Stimulated activated CD8-positive, alpha-beta memory T cell treated with anti-CD3 and anti-CD28 coated beads, Interleukin-12 subunit alpha, Interleukin-12 subunit beta, amount 100 ng/mL, for 1 hour (primary cell): ENCODE measurements at places on chromosomes 1 and 21.

GRCh38 chr1:204945565-204945977, 74.9 kb downstream of the NFASC start:
- DNase-seq: no peak

- DNase-seq: no peak
Measured at GRCh38 chr1:218665221-218665620, 320.1 kb downstream of the TGFB2 start.

- no peak for DNase-seq
Measured at GRCh38 chr1:63049135-63049534, 265.2 kb downstream of the ATG4C start.

- DNase-seq: no peak
Measured at GRCh38 chr1:97674517-97674916, 246.3 kb downstream of the DPYD start.

- DNase-seq: no peak
Measured at GRCh38 chr1:226688056-226688748, 50.9 kb downstream of the ITPKB start.

- no peak for DNase-seq
Measured at GRCh38 chr1:201455098-201455497, 13.9 kb downstream of the PHLDA3 start.

DNA sequence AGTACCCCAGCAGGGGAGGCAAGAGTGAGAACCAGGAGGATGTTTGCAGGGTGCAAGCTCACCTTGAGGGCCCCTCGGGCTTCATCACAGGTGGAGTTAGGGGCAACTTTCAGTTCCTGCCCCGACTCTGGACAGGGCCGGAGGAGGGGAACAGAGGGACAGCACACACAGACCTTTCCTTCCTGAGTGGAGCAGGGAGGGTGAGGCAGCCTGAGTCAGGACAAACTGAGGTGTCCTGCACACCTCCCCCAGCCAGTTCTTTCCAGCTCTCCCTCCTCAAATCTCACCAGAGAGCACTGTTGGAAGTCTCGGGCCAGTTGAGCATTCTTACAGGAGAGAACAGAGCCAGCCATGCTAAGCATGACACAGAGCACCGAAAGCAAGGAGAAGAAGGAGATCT, 1.5 kb downstream of the ENTREP3 start:
- DNase-seq: no peak

- no peak for DNase-seq
Measured at GRCh38 chr1:54404939-54405897, 976 bp downstream of the SSBP3 start.

- no peak for DNase-seq
Measured at GRCh38 chr1:99644279-99645004, 1.5 kb upstream of the PALMD start.

- DNase-seq: no peak
Measured at GRCh38 chr1:231841616-231842344, 215.2 kb downstream of the DISC1 start.

DNA sequence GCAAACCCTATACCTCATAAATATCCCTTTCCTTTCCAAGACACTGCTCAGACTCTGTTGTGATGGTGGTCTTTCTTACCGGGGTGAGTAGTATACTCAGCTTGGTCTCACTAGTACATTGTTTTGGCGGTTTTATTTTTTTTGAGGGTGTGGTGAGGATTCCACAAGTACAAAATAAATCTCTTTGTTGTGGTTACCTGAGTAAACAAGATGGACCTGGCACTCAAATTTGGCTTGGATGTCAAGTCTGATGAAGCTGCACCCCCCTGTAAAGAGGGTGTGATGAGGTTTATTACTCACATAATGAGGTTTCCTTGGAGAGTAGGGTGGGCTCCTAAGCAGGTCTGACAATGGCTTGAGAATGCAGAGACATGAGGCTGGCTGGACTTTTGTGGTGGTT, 68.2 kb upstream of the KCNJ6 start:
- no peak for DNase-seq

- no peak for DNase-seq
Measured at GRCh38 chr1:101051688-101052638, 26.4 kb upstream of the DPH5 start.

DNA sequence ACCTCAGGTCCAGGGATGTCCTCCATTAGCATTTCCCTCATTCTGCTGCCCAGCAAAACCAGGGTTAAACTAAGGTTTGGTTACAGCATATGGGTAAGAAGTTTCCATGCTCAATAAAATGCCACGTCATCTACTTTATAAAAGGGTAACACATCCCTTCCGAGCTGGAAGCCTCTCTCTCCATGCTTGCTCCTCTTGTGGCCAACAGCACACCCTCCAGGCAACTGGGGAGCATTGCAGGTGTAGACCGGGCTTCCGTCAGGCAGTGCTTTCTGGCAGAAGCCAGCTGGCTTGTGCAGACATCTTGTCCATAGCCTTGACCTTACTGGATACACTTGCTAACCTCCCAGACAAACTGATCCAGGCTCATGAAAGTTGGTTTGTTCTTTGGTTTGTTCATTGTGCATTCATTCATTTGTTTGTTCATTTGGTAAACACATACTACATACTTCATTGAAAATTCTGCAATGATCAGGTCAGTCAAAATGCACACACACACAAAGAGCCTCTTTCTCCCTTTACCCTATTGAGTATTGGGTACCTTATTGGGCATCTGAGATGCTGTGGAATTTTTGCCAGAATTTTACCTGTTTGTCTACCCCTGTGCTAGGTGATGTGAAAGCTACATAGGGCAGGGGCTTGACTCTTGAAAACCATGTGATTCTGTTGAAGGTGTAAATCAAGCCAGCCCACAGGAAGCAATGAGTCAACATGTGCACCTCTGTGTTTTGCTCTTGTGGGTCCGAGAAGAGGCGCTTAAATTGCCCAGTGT, 422.8 kb downstream of the CAMTA1 start:
- no peak for DNase-seq

DNA sequence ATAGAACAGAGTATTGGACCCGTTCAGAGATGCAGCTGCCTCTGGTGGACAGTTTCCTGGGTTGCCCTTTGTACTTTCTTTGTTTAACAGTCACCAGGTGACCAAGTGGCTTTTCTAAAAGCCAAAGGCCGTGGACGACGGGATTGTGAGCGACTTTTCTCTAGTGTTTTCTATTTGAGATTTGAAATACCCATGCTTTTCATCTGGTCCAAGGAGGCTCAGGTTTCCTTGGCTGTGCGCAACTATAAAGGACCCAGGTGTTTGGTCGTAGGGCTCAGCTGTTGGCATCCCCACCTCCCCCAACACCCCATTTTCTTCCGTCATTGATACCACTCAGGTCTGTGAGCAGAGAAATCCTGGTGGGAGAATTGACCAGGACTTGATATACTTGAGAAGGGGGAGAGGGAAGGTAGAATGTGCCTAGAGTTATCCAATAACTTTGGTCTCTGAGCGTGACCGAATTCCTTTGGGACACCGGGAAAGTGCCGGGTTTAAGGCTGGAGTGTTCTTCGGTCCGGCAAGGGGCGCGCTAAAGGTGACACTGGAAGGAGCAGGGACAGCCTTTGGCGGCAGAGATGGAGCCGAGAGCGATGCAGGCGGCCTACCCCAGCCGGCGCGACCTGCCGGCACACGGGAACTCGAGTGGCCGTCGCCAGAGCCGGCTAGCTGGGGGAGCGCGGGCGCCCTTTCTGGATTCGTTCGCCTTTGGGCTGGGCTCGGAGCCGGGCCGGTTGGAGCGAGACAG, 83.4 kb upstream of the BMP8A start:
- no peak for DNase-seq

DNA sequence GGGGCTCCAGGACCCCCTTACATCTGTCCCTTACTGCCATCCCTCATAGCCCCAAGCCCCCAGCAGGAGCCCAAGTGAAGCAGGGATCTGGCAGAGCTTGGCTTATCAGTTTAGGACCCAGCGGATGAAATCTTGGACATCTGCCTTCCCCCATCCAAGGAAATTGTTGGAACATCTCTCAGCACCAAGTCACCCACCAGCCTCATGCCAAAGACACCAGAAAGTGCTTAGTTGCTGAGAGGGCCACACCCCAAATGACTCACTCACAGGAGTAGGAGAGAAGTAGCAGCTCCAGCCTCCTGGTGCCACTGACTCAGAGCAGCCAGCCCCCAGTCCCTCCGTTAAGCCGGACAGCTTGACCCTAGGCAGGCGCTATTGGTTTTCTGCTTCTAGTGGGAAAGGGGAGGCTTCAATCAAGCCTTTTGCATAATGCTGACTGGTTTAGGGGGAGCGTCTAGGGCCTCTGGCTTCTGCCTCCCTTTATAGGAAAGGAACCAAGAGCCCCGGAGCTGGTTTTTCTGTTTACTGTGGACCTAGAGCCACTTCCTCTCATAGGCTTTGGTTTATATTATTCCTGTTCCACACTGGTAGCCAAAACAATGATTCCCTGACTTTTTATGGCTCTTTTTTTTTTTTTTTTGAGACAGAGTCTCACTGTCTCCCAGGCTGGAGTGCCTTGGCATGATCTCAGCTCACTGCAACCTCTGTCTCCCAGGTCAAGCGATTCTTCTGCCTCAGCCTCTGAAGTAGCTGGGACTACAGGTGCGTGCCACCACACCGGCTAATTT, 114.2 kb upstream of the IPO9 start:
- DNase-seq: no peak

- no peak for DNase-seq
Measured at GRCh38 chr1:217769768-217770167, 138.6 kb downstream of the SPATA17 start.

DNA sequence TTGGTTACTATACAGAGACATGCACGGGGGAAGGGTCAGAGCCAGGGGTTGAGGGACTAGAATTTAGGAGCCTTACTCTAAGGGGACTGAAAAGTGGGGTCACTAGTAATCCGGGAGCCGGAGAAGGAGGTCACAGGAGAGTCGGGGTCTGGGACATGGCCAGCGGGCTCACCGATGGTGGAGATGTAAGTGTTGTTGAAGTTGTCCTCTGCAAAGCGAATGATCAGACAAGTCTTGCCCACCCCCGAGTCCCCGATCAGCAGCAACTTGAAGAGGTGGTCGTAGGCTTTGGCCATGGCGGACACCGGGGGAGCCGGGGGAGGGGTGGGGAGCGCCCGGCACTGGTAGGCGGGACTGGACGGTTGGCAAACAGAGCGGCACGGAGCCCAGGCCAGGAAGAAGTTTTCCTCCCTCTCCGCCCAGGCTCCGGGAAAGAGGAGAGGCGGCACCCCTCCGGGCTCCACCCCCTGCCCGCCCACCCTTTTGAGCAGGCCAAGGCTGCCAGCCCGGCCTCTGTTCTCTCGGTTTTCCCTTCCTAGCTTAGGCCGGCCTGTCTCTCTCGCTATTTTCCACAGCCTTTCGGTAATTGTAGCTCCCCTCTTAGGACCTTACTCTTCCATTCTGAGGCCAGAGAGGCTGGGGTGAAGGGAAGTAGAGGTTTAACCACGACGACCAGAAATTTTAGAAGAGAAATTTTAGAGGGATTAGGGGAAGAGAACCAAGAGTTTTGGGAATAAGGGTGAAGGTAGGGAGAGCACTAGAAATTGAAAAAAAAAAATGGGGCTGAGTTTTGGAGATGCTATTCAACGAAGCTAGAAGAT, at the start of gene RAB13:
Gene RAB13 (minus strand): TSS at position 399 of the 821 bp plus-strand sequence. CDS start 103 bp downstream, at position 296.
- DNase-seq: no peak

- no peak for DNase-seq
Measured at GRCh38 chr21:43758111-43758641, 17.9 kb downstream of the CSTB start.

GRCh38 chr1:198619375-198620140, 19.3 kb upstream of the PTPRC start:
- no peak for DNase-seq

- DNase-seq: no peak
Measured at GRCh38 chr1:200184196-200184595, 156.7 kb downstream of the NR5A2 start.

DNA sequence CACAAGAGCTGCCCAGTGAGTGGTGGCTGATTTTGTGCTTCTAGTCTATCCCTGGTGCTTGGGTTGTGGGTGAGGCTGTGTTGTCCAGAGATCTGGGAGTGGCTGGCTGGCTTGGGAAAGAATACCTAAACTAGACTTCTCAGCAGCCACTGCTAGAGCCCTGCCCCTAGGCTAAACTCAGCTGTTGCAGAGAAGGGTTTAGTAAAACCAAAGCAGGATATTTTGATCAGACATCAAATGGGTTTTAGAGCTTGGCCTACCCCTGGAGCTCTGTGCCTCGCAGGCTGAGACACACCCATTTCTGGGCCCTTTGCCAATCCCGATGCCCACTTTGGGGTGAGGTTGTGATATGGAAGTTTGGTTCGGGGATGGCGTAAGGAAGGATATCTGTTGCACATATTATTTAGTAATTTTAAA, 88.5 kb downstream of the UCK2 start:
- no peak for DNase-seq

- no peak for DNase-seq
Measured at GRCh38 chr1:234533034-234533891, 54.3 kb upstream of the TARBP1 start.

- no peak for DNase-seq
Measured at GRCh38 chr1:1399872-1400575, 889 bp upstream of the CCNL2 start.

DNA sequence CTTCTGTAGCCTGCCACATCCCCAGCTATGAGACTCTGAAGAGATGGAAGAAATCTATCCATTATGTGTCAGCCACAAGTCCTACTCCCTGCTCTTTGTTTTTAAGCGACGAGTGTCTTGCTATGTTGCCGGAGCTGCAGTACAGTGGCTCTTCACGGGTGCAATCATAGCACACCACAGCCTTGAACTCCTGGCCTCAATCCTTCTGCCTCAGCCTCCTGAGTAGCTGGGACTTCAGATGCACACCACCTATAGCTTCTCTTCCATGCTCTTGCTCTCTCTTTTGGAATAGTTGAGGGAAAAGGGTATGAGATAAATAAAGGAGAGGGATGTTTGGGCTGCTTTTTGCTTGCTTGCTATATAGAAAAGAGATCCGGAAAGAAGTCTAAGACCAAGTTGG, 1.6 kb downstream of the TUFT1 start:
- no peak for DNase-seq

DNA sequence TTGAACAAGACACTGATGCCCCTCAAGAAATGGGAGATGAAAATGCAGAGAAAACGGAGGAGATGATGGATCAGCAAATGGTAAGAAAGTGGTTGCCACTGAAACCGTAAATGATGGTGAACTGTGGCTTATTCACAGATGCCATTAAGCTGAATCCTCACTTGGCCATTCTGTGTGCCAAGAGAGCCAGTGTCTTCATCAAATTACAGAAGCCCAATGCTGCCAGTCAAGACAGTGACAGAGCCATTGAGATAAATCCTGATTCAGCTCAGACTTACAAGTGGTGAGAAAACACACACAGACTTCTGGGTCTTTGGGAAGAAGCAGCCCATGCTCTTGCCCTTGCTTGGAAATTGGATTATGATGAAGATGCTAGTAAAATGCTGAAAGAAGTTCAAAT, 52.5 kb downstream of the NBPF6 start:
- no peak for DNase-seq

GRCh38 chr1:185972096-185972850, 238.1 kb downstream of the HMCN1 start:
- no peak for DNase-seq

- DNase-seq: no peak
Measured at GRCh38 chr1:208272713-208273112, 28.5 kb upstream of the PLXNA2 start.

- DNase-seq: no peak
Measured at GRCh38 chr1:107480548-107481415, 339.9 kb downstream of the NTNG1 start.

- DNase-seq: no peak
Measured at GRCh38 chr1:211938561-211938997, 96.8 kb downstream of the INTS7 start.
